ENCODE measurements at places on chromosomes 16 and 17.
A peak's percentile ranks its signal among the peaks of the same experiment; 100 is the strongest.

DNA sequence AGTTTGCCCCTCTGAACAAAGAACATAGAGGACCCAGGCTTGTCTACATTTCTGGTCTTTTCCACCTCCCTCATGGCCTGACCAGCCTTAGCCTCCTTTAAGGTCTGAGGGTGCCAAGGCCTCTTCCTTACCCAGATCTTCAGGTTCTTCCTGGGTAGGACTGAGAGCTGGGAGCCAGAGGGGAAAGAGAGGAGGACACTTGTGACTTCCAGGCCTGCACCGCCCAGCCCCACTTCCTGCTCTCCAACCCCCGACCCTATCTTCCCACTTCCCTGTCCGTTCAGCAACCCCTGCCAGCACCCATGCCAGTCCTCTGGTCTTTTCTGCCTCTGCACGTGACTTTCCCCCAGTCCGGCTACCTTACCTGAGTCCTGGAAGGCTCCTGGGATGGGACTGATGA lies 534 bp downstream of the PRSS36 start:
- DNase-seq = no peak

DNA sequence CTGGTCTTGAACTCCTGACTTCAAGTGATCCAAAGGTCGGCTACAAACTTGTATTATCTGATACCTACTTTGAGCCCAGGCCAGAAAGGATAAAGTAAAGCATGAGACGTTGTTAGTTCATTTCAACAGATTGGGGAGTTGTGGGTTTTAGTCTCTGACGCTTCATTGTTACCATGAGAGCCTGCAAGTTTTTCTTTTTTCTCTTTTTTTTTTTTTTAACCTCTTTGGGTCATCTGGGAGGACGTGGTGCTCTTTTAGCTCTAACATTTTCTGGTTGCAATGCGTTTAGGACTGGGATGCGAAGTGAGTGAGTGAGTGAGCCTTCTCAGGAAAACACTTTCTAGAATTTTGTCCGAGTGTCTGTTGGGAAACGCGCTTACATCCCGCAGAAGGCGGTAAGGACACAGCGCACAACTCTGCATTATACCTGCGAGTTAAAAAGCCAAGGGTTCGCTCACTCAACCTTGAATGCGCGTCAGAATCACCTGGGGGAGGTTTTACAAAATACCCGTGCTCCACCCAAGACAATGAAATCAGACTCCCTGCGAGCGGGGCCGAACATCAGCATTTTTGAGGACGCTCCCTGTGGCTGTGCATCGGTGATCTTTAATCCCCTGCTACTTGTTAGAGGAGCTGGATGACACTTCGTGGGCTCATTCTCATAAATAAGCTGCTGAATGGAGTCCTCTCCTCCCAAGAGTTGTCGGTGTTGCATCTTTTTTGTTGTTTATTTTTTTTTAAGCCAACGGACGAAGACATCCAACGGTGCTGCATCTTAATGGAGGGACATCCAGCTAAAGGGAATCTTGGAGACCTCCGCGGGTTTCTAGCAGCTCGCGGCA lies 629 bp upstream of the RNF135 start:
- no peak for DNase-seq

DNA sequence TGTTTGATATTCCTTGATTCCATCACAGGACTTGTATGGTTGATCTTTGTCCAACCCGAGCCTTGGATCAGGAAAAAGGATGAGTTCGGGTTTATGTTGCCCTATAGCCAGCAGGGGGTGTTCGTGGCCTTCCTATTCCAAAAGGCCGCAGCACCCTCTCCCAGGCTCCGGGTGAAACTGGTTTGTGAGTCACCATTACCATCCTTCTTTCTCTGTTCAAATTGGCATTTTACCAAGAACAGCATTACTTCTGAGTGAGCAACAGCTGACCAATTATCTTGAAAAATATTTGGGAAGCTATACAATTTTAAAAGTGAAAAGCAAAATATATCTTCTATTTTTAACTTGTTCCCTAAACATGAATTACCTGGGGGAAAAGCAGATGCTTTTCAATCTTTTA lies 24.3 kb upstream of the KRT20 start:
- peak; percentile 30 for DNase-seq

- no peak for DNase-seq
These were observed 70.9 kb downstream of the GNAO1 start for GRCh38 chr16:56262148-56262547.

DNA sequence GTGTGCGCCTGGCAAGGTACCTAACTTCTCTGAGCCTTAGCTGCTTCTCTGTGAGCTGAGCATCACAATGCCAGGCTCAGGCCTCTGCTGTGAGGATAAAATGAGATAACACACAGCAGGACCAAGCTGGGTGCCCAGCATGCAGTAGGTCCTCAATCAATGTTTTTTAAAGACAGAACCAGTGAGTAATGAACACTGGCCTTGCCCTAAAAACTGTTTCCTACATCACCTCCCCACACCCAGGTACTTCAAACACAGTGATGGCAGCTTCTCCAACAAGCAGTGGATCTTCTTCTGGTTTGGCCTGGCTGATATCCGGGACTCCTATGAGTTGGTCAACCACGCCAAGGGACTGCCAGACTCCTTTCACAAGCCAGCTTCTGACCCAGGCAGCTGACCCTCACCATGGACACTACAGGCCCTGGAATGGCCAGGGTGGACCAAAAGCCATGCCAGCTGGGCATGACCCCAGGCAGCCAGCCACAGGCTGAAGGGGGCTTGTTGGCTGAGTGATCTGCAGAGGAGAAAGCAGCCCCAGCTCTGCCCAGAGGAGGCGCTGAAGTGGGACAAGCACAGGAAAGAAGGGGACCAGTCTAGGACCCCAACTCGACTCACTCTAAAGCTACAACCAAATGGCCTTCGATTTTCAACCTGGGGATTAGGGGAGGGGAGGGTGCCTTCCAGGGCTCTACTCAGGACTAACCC lies 3.9 kb downstream of the NAGS start:
- no peak for DNase-seq

- DNase-seq = no peak
These were observed 6.4 kb upstream of the LGALS3BP start for GRCh38 chr17:78986048-78986648.

DNA sequence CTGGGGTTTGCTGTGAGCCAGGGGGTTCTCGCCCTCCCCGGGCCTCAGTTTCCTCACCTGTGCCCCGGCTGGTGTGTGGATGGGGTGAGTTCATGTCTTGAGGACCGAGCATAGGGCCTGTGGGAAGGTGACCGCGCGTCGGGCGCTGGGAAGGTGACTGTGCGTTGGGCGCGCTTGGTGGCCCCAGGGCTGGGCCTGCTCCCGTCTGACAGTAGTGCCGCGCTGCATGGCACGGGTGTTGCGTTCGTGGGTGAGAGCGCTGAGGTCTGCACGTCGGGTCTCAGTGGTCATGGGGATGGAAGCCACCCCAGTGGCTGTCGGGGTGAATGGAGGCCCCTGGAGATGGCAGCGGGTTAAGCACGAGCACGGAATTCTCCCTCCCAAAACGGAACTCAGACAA lies 9.2 kb downstream of the ASPSCR1 start:
- DNase-seq = no peak

- no peak for DNase-seq
These were observed 104.6 kb downstream of the SPAG9 start for GRCh38 chr17:51016099-51016498.

DNA sequence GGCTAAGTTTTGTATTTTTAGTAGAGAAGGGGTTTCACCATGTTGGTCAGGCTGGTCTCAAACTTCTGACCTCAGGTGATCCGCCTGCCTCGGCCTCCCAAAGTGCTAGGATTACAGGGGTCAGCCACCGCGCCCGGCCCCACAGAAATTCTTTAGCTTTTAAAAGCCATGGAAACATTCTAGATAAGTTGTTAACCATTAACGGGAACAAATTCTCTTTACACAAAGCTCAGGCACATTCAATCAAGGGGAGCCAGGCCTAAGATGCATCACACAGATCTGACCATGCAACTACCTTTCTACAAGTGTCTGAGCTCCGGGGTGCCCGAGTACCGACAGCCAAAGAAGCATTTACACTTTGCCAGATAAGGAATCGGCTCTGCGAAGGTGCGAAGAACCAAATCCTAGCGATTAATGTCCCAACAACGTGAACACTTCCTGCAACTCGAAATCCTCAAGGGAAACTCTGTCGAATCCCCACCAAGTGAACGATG lies 1.0 kb downstream of the EMC8 start:
- DNase-seq = no peak

DNA sequence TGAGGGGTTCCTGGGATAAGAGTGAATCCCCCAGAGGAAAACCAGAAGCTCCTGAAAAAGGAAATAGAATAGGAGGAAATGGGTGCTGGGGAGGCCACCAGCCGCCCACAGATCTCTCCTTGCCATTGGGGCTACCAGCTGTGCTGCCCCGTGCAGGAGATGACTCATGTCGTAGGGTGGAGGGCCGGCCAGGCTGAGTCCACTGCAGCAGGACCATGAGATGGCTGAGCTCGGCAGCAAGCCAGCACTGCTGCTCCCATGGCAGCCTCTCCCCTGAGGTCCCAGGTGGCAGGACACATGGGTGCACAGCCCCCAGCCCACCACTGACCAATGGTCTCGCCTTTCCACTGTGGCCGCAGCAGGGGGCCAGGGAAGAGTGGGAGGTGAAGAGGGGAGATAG lies 95.5 kb downstream of the GNAO1 start:
- no peak for DNase-seq

DNA sequence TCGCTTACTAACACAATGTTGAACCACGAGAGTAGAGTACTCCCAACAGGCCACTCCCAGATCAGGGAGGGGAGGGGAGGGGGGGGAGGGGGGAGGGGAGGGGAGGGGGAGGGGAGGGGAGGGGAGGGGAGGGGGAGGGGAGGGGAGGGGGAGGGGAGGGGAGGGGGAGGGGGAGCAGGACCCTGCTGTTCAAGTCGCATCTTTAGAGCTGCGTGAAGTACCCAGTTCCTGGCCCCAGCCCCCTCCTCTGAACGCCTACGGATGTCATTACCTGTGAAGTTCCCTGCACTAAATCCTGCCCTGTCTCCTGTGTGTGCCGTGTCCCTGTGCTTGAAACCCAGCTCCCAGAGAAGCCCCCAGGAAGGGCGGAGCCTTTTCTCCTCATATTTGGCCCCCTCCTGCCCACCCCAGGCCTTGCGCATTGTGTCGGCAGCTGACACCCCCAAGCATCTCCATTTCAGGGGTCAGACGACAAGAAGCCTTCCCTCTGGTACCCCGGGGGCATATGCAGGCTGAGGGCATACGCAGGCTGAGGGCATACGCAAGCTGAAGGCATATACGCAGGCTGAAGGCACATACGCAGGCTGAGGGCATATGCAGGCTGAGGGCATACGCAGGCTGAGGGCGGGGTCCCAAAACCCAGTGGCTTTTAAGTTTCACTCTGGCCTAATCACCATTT lies 330.2 kb downstream of the C16orf95 start:
- DNase-seq = no peak

DNA sequence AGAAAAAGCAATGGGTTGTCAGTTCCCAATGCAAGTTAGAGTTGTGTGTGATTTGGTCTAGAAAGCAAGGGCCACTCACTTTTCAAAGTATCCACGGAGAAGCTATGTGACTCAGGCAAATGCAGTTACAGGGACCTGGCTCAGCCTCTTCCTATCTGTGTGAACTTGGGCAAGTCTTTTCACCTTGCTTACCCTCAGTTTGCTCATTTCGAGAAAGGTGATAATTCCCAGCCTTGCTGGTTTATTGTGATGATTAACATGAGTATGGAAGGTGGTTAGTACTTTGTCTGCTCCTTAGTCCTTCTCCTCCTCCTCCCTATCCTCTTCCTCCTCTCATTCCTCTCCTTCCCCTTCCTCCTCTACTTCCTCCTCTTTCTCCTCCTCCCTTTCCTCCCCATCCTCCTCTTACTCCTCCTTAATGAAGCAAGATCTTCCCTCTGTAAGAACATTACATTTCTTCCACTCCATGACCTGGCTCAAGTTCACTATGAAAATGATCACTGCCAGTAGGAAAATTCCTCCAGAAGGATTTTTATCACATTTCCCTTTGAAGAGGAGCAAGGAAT lies 204.0 kb downstream of the GRIN2A start:
- no peak for DNase-seq

- no peak for DNase-seq
These were observed 11.4 kb upstream of the AURKB start for GRCh38 chr17:8221663-8222379.

DNA sequence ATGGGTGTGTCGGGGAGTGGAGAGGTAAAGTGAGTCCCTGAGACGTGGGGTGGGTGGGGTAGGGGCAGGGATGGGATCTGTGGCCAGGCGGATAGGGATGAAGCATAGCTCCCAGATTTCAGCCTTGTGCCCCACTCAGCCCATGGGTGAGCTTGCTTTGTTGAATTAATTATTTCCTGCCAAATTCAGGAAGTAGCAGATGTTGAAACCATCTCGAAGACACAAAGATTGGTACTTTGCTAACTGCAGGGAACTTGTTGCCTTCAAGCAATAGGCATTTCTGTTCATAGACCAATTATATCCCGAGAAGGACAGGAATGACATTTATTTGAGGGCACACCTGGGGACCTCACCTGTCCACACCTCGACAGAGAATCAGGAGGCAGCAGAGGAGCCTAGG lies 11.0 kb upstream of the C16orf74 start:
- DNase-seq = no peak

DNA sequence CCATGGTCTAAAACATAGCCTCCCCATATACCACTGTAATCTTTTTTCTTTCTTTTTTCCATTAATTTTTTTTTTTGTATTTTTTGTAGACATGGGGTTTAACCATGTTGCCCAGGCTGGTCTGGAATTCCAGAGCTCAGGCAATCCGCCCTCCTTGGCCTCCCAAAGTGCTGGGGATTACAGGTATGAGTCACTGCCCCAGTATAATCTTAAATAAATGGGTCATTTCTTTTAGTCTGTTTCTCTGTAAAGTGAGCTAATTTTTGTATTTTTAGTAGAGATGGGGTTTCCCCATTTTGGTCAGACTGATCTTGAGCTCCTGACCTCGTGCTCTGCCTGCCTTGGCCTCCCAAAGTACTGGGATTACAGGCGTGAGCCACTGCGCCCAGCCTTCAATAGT lies 5.7 kb upstream of the NME1 start:
- no peak for DNase-seq

DNA sequence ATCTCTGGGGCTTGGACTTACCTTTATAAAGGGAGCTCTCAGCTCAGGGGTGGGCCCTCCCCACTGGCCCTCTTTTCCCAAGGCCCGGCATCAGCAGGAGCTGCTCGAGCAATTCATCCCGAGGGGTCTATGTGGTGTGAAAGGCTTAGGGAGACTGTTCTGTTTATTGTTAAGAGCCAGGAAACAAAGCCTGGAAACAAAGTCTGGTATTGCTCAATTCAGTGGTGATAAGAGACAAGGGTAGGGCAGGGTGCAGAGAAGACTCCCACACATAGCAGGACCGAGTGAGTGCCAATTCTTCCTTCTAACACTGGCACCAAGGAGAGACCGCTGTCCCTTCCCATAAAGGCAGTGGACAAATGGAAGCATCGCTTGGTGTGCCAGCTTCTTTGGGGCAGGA lies 750.7 kb downstream of the KCNJ18 start:
- no peak for DNase-seq

GRCh38 chr16:71855937-71856662 lies 10.3 kb downstream of the ATXN1L start:
- DNase-seq = no peak
